ENCODE measurements at places on chromosomes 12 and 14.

GRCh38 chr12:75529826-75530225 is 18.4 kb upstream of the KRR1 start:
- no peaks in the 10 kb centered on the region for H3K36me3 ChIP-seq
- H3K27ac ChIP-seq: no peak overlapping the region
- no peak for DNase-seq
- H3K4me3 ChIP-seq: no peak overlapping the region
- H3K27me3 ChIP-seq: no peaks in the 10 kb centered on the region

GRCh38 chr14:28412077-28412476 is 354.5 kb upstream of the FOXG1 start:
- DNase-seq: peak; percentile 59
- H3K27me3 ChIP-seq: no peaks in the 10 kb centered on the region
- no peak overlapping the region for H3K27ac ChIP-seq

DNA sequence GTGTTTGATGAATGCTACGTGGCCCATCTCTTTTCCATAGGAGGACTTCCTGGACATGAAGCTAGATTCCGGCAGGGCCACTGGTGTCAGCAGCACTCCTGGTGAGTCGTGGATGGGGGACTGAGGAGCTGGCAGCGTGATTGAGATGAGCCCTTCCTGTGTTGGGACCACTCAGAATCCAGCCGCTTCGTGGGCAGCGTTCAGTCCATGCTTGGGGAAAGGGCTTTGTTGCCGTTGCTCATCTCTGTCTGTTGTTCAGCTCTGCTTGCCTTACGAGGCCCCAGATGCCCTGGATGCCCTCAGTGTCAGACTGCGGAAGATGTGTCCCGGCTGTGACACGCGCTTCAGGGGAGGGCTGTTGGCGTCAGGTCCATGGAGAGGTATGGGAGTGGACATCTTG is 127.1 kb upstream of the RTL1 start:
- no peaks in the 10 kb centered on the region for H3K27me3 ChIP-seq
- no peak overlapping the region for H3K27ac ChIP-seq
- no peaks in the 10 kb centered on the region for H3K4me1 ChIP-seq
- H3K4me3 ChIP-seq: no peak overlapping the region
- peaks cover 6% of the 10 kb centered on the region for H3K36me3 ChIP-seq
- no peak for DNase-seq

- peaks cover 69% of the 10 kb centered on the region for H3K36me3 ChIP-seq
- no peaks in the 10 kb centered on the region for H3K27me3 ChIP-seq
- H3K4me3 ChIP-seq: no peak overlapping the region
- H3K4me1 ChIP-seq: peaks cover 11% of the 10 kb centered on the region
- DNase-seq: no peak
Observed at GRCh38 chr14:75438486-75439080, 10.8 kb downstream of the JDP2 start.

DNA sequence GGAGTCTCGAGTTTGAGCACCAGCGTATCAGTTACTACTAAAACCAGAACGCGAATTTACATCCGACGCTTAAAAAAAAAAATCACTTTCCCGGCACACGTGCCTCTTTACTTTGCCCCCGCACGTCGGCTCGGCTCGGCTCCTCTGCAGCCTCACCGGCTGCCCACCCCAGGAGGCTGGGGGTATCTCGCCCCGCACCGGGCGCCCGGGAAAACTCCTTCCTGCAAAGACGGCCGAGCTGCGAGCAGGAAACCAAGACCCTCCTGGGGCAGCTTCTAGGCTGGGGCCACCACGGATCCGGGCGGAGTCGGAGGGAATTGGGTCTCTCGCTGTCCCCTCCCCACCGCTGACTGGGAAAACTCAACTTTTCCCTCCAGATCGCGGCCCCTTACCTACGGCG is 610 bp downstream of the VSIG10 start:
- peaks cover 12% of the 10 kb centered on the region for H3K4me1 ChIP-seq
- no peaks in the 10 kb centered on the region for H3K27me3 ChIP-seq
- peak overlapping the region; percentile 80 for H3K4me3 ChIP-seq
- peak; percentile 24 for DNase-seq
- no peak overlapping the region for H3K27ac ChIP-seq

GRCh38 chr12:65685514-65685913 is 138.8 kb upstream of the HMGA2 start:
- H3K27ac ChIP-seq: no peak overlapping the region
- DNase-seq: peak; percentile 66
- H3K4me3 ChIP-seq: no peak overlapping the region
- H3K36me3 ChIP-seq: no peaks in the 10 kb centered on the region
- peaks cover 1% of the 10 kb centered on the region for H3K4me1 ChIP-seq
- H3K27me3 ChIP-seq: no peaks in the 10 kb centered on the region

- no peak overlapping the region for H3K27ac ChIP-seq
- H3K4me1 ChIP-seq: no peaks in the 10 kb centered on the region
- H3K4me3 ChIP-seq: no peak overlapping the region
- H3K27me3 ChIP-seq: no peaks in the 10 kb centered on the region
- DNase-seq: no peak
Observed at GRCh38 chr12:64506955-64507354, 55.0 kb downstream of the TBK1 start.

DNA sequence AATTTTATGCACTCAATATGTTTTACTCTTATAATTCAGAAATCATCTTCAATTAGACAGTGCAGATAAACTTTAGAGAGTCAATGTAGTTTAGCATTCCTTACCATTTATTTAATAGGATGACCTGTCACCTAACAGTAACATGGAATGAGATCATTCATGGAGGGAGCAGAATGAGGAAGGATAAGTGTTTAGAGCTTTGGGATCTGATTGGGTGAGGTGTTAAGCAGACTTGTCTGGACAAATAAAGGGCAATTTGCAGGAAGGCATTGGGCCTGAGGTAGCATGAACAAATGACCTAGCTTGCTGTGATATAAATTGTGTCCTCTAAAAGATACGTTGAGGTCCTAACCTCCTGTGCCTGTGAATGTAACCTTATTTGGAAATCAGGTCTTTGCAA is 187.4 kb downstream of the C12orf42 start:
- no peaks in the 10 kb centered on the region for H3K4me1 ChIP-seq
- H3K4me3 ChIP-seq: no peak overlapping the region
- no peaks in the 10 kb centered on the region for H3K36me3 ChIP-seq
- DNase-seq: no peak
- peaks cover 2% of the 10 kb centered on the region for H3K27me3 ChIP-seq

DNA sequence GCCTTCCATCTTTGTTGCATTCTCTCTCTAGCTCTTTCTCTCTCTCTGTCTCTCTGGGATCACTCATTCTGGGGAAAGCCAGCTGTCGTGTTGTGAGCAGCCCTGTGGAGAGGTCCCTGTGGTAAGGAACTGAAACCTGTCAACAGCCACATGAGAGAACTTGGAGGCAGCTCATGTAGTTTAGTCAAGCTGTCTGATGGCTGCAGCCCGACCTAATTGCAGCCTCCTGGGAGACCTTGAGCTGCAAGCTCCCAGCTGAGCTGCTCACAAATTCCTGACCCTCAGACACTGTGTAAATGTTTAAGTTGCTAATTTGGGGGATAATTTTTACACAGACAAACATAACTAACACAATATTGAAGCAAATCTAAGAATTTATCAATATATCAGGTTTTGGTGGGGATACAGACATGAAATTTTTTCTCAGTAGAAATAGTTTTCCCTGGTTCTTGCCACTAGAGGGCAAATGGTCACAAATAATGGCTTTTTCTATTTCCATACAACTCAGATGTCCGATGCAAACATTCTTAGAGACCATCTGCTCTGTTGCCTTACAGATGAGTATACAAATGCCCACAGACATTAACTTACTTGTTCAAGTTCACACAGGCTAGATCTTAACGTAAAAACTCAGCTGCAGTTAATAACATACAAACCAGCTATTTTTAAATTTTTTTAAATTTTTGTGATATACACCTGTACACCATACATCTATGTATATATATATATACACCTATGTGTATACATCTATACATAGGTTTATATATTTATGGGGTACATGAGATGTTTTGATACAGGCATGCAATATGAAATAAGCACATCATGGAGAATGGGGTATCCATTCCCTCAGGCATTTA is 15.5 kb upstream of the KRR1 start:
- peak; percentile 59 for DNase-seq
- H3K4me1 ChIP-seq: no peaks in the 10 kb centered on the region
- no peak overlapping the region for H3K27ac ChIP-seq
- no peak overlapping the region for H3K4me3 ChIP-seq
- no peaks in the 10 kb centered on the region for H3K27me3 ChIP-seq

DNA sequence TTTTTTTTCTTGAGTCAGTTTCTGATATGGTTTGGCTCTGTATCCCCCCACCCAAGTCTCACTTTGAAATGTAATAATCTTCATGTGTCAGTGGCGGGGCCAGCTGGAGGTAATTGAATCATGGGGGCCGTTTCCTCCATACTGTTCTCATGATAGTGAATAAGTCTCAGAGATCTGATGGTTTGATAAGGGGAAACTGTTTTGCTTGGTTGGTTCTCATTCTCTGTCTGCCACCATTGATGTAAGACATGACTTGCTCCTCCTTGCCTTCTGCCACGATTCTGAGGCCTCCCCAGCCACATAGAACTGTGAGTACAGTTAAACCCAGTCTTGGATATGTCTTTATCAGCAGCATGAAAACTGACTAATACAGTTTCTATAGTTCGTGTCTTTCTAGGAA is 42.9 kb downstream of the WNK1 start:
- DNase-seq: no peak
- H3K4me3 ChIP-seq: no peak overlapping the region
- peak overlapping the region; percentile 59 for H3K27ac ChIP-seq
- H3K36me3 ChIP-seq: peaks cover 7% of the 10 kb centered on the region

DNA sequence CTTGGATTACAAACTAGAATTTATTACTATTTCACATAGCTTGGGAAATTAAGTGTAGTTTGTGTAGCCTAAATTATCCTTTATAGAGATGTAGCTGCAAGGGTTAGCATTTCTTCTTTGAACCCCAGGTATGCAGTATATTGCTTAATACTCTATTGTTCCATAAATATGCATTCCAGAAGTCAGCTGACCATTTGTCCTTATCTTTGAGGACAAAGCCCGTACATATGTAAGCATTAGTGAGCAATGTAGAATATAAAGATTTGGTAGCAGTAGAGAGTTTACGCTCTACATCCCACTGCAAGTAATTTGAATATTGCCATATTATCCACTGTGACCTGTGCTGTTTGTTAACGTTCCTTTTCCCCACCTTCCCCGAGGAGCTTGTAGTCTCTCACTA is 26.9 kb downstream of the PPM1A start:
- no peak overlapping the region for H3K27ac ChIP-seq
- H3K4me1 ChIP-seq: peaks cover 22% of the 10 kb centered on the region
- H3K36me3 ChIP-seq: no peaks in the 10 kb centered on the region

- no peak overlapping the region for H3K4me3 ChIP-seq
- no peak for DNase-seq
- H3K4me1 ChIP-seq: no peaks in the 10 kb centered on the region
- H3K27me3 ChIP-seq: no peaks in the 10 kb centered on the region
- H3K27ac ChIP-seq: no peak overlapping the region
Observed at GRCh38 chr12:109523071-109523470, 45.6 kb downstream of the UBE3B start.

DNA sequence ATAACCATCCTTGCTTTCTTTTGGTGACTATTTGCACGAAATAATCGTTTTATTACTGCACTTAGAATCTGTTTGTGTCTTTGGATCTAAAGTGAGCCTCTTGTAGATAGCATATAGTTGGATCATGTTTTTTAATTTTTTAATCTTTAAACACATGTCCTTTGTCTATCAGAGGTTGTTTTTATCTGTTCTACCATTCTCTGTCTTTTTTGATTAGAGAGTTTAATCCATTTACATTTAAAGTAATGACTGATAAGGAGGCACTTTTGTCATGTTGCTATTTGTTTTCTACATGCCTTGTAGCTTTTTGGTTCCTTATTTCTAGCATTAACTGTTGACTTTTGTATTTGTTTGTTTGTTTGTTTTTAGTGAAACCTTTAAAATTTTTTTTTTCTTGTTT is 506.2 kb upstream of the RGS6 start:
- no peaks in the 10 kb centered on the region for H3K27me3 ChIP-seq
- no peaks in the 10 kb centered on the region for H3K4me1 ChIP-seq
- no peaks in the 10 kb centered on the region for H3K36me3 ChIP-seq
- H3K27ac ChIP-seq: no peak overlapping the region
- DNase-seq: no peak

DNA sequence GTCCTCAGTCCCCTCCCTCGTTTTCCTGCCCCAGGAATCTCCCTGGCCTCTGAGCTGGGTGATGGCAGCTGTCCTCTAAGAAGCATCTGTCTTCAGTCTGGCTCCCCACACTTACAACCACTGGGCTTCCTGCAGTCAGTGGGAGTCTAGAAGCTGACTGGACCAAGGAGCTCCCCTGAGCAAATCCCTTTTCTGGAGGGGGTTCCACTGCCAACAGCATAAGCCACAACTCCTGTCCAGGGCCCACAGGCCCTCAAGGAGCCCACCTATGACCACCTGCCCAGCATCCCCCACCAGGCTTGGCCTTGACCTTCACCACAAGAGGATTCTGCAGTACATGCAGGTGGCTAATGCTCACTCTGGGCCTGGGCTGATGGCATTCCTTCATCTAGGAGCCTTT is 4.1 kb downstream of the RDH16 start:
- no peaks in the 10 kb centered on the region for H3K27me3 ChIP-seq
- H3K36me3 ChIP-seq: no peaks in the 10 kb centered on the region
- H3K4me1 ChIP-seq: peaks cover 34% of the 10 kb centered on the region
- H3K27ac ChIP-seq: no peak overlapping the region

GRCh38 chr12:107027636-107028053 is 40.7 kb upstream of the MTERF2 start:
- peaks cover 7% of the 10 kb centered on the region for H3K4me1 ChIP-seq
- no peaks in the 10 kb centered on the region for H3K27me3 ChIP-seq
- H3K36me3 ChIP-seq: no peaks in the 10 kb centered on the region
- DNase-seq: peak; percentile 62
- no peak overlapping the region for H3K4me3 ChIP-seq

GRCh38 chr14:52879958-52880357 is 70.9 kb downstream of the FERMT2 start:
- H3K4me3 ChIP-seq: no peak overlapping the region
- peak; percentile 44 for DNase-seq
- peak overlapping the region; percentile 75 for H3K27ac ChIP-seq
- peaks cover 17% of the 10 kb centered on the region for H3K4me1 ChIP-seq

DNA sequence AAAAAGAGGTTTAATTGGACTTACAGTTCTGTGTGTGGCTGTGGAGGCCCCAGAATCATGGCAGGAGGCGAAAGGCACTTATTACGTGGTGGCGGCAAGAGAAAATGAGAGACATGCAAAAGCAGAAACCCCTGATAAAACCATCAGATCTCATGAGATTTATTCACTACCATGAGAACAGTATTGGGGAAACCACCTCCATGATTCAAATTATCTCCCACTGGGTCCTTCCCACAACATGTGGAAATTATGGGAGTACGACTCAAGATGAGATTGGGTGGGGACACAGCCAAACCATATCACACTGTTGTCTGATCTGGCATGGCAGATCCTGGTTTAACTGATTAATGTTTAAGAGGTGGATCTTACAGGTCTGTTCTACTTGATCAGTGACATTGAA is 5.6 kb downstream of the DDX47 start:
- H3K27me3 ChIP-seq: no peaks in the 10 kb centered on the region
- H3K4me3 ChIP-seq: no peak overlapping the region
- peaks cover 46% of the 10 kb centered on the region for H3K4me1 ChIP-seq
- peaks cover 70% of the 10 kb centered on the region for H3K36me3 ChIP-seq
- H3K27ac ChIP-seq: peak overlapping the region; percentile 71

GRCh38 chr14:87690076-87690613 is 302.8 kb downstream of the GALC start:
- no peaks in the 10 kb centered on the region for H3K4me1 ChIP-seq
- H3K36me3 ChIP-seq: no peaks in the 10 kb centered on the region
- no peak overlapping the region for H3K27ac ChIP-seq
- no peak overlapping the region for H3K4me3 ChIP-seq
- no peaks in the 10 kb centered on the region for H3K27me3 ChIP-seq
- no peak for DNase-seq

GRCh38 chr12:96872961-96873360 is 34.1 kb upstream of the NEDD1 start:
- no peaks in the 10 kb centered on the region for H3K27me3 ChIP-seq
- no peak overlapping the region for H3K27ac ChIP-seq
- no peaks in the 10 kb centered on the region for H3K4me1 ChIP-seq
- DNase-seq: no peak
- no peak overlapping the region for H3K4me3 ChIP-seq

All from MCF 10A (cell line).